ENCODE measurements at places on chromosomes 5 and 9.

DNA sequence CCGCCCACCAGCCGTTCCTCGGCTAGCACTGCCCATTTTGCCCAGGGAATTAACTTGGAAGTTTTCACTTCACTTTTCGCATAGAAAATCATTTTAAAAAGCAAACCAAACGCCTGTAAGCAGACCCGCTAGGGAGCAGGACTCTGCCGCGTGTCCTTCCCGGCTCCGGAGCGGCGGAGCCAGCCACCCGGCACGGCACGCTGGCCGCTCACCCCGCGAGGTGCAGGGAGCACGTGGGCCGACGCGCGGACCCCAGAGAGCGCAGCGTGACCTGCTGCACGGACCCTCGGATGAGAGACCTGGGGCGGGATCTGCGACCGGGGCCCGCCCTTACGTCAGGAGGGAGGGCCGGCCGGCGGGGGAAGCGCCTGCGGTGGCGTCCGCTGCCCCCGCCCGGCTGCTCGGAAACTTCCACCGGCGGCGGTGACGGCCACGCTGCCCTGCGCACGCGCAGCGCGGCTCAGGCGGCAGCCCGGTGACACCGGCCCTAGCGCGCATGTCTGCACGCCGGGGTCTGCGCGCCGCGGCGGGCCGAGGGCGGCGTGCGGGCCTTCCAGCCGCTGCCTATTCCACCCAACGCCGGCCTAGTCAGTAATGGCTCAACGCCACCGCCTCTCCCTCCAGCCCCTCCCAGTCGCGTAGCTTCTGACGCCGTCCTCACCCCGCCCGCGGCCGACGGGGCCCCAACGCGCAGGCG, 507 bp upstream of the TENT4A start:
- ATAC-seq, result peak; percentile 94

DNA sequence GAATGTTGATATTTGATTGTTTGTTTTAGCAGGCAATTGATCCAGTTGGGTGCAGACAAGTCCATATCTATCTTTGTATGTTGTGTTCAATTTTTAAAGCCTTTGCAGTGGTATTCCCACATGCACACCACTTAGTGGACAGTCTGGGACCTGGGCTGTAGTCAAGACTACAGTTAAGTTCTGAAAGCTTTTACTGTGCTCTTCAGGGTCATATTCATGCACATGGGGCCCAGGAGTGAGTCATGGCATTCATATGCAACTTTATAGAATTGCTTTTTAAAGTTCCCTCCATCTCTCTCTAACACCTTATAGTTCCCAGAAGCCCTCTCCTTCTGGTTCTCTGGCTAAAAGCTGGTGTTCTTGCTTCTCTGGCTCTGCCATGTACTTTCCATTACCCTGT, 228.2 kb upstream of the CCNH start:
- no peak for ATAC-seq

GRCh38 chr9:127159325-127159801, 36.9 kb upstream of the ANGPTL2 start:
- peak; percentile 60 for ATAC-seq

DNA sequence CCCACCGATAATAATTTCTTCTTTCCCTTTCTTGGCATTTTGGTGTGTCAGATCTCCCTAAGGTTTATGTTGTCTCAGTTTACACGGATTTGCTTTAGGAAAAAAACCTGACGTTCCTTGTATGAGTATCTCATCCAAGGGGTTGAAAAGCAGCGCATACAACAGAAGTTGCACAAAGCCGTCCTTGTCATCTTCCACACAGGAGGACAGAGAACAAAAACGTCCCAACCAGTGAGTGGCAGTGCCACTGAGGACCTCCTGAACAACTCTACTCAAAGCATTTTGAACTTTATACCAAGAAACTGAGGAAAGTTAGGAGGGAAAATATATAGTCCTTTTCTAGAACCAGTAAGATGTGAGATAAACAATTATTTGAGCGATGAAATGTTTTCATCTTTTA, 547.0 kb downstream of the PDE4D start:
- no peak for ATAC-seq

- no peak for ATAC-seq
Observed at GRCh38 chr5:116448870-116449427, 125.7 kb downstream of the SEMA6A start.

DNA sequence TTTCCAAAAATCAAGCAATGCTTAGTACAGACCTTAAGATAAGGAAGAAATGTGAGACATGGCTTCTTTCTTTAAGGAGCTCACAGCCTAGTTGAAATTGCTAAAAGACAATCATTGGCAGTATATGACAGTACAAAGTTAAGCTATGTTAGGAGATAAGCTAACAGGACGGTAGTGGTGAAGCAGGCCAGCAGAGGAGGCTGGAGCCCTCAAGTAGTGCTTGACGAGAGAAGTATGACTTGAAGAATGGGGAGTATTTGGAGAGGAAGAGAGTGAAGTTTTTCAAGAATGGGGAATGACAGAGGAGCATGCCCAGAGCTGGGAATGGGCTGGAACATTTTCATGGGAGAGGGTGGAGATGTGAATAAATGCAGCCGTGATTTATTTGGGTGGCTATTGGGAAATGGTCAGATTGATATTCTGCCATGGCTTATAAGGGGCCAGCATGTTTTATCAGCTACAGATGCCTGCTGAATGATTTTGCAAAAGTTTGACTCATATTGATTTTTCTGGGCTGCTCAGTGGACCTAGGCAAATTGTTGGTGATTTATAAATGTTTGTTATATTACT, 43.7 kb downstream of the LURAP1L start:
- peak; percentile 42 for ATAC-seq

DNA sequence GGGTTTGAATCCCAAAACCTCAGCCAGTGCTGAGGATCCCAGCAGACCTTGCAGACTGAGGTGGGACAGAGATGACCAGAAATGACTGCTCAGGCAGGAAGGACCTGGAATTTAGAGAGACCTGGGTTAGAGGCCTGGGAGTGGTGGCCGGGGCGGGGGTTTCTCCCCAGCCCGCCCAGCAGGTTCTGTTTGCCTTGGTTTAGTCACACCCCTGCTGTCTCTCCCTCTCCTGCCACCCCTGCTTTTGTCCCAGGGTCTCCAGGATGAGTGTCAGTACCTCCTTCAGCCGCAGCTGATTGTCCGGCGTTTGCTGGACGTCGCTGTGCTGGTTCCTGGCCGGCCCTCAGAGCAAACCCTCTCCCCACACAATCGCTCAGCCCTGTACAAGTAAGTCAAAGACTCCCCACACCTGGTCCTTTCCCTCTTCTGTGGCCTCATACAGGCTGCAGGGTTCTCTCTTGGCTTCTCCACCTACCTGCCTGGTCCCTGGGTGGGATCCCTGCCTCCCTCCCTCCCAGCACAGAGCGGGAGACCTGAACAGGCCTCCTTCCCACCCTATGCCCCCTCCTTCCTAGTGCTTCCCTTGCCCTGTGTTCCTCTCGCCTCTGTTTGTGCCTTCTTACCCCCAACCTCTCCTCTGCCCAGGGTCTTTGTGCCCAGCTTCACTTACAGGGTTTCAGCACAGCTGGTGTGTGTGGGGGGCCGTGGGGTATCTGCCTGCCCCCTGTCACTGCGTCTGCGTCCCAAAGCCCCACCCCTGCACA, 12.0 kb downstream of the TMEM8B start:
- no peak for ATAC-seq

GRCh38 chr5:174293481-174293880, 248.0 kb downstream of the NSG2 start:
- ATAC-seq, result no peak

DNA sequence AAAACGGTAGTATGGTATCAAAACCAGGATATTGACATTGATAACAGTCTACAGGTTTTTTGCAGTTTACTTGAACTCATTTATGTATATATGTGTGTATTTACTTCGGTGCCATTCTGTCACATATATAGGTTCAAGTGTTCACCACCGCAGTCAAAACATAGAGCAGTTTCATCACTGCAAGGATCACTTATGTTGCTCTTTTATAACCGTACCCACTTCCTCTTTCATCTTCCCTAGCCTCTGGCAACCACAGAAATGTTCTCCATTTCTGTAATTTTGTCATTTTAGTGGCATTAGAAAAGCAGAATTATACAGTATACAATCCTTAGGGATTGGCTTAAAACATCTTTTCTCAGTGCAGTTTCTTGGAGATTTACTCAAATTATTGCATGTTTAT, 90.3 kb downstream of the SH3GL2 start:
- ATAC-seq, result no peak

GRCh38 chr9:90331826-90332575, 310.6 kb downstream of the DIRAS2 start:
- no peak for ATAC-seq
